Right ventricle myocardium inferior (tissue), 1 donor: ENCODE measurements at places on chromosomes 6 and 20.
A peak's percentile ranks its signal among the peaks of the same experiment; 100 is the strongest.

DNA sequence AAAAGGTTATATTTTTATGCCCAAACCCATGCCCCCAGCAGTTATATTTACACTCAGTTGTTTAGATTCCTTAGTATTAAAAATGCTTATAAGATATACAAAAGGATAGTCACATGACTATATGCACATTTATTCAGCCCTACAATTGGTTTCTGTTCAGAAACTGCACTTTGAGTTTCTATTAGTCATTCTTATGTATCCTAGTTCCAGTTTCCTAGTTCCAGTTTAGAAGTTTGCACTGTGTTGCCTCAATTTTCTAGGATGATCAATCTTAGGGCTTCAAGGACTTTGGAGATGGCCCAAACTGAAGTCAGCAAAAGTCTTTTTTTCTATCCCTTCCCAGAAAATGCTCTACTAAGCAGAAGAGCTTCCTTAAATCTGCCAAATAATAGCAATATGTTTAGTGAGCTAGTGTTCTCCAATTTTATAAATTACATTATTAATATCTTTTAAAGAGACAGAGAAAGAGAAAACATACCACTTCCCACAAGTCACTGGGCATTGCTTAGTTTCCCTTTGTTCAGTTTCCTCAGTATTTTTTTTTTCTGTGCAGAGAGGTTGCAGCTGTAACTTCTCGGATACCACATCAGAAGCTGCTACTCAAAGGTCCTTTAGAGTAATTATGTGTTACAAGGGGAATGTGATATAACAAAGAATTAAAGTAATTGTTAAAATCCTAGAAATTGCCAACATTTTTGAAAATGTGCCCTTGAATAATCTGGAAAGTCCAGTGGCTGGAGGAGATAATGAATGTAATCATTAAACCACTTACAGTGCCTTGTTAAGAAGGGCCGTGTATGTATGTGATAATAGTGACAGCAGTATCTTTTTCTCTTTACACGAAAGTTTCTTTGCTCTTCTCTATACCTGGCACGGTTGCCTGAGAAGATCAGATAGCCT lies 138.8 kb downstream of the KHDRBS2 start:
- no peak for DNase-seq

DNA sequence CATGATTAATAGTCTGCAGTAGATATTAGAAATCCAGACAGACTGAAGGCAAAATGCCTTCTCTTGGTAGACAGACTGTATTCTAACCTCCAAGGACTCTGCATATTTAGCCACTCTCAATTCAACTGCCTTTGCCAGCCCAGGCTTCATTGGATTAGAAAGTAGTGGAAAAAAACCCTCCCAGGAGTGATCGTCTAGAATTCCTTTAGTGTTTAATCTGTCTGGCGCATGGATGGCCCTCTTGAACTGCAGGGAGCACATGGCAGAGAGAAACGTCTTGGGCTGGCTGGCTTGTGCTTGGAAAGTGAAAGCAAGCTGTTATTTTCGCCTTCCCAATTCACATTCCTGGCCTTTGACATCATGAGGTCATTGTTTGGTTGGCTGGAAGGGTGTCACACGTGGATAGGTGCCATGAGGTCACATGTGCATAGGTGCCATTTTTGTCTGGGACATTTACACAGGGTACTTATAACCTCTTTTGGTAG lies 30.9 kb upstream of the NEDD9 start:
- DNase-seq, result no peak

GRCh38 chr6:56862415-56863175 lies 92.3 kb upstream of the BEND6 start:
- DNase-seq, result no peak

DNA sequence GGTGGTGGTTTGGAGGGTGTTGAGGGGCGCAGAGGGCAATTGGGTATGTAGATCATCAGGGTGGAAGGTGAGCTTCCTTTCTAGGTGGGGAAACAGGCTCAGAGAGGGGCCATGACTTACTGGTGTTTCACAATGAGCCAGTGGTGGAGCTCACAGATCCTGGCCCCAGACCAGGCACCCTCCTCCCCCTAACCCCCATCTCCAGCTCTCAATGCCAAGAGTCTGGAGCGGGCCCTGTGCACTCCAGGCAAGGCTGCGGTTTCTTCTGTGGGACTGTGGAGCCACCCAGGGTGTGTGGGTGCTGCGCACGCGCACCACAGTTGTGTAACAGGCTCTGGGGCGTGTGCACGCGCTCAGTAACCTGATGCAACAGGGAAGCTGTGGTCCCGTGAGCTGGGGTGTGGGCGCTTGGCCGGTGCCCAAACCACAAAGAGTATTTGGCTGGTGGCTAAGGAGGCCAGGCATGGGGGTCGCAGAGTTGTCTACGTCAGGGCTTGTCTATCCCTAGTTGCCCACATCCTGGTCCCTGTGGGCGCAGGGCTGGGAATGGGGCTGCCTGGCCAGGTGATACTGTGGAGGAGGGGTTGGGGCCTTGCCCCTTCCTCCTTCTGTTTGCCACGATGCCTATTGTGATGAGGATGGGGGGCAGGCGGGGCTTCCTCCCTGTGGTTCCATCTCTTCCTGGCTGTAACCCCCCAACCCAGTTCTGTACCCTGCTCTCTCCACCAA lies 37.5 kb upstream of the MRPS18A start:
- peak; percentile 94 for DNase-seq

- DNase-seq, result no peak
Observed at GRCh38 chr20:62822788-62823651, 6.2 kb downstream of the COL9A3 start.

DNA sequence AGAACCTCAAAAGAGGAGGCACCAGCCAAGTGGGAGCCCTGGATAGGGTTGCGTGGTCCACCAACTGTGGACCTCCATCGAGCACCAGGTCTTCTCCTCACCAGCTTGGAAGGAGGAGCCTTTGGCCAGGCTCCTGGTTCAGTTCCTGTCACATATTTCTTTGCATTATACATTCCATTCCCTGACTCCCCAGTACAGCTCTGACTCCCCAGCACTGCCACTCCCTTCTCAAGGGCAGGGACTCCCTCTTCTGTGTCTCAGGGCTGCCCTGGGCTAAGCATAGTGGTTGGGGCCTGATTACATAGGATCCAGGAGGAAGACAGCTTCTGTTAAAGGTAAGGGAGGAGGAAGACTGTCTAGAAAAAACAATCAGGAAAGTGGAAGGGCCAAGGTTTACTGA lies 91.1 kb downstream of the MRPL14 start:
- DNase-seq, result no peak
